ENCODE measurements at places on chromosomes 2 and 18. TPM values are rescaled to one million over a fixed set of nuclear protein-coding genes. Genes with fewer than 3 reads are reported as not detected.

GRCh38 chr2:34143149-34143548 is 544.0 kb upstream of the FAM98A start:
- H3K36me3 ChIP-seq: no peaks in the 10 kb centered on the region
- no peaks in the 10 kb centered on the region for H3K27me3 ChIP-seq
- no peak overlapping the region for H3K27ac ChIP-seq
- no peaks in the 10 kb centered on the region for H3K4me1 ChIP-seq

DNA sequence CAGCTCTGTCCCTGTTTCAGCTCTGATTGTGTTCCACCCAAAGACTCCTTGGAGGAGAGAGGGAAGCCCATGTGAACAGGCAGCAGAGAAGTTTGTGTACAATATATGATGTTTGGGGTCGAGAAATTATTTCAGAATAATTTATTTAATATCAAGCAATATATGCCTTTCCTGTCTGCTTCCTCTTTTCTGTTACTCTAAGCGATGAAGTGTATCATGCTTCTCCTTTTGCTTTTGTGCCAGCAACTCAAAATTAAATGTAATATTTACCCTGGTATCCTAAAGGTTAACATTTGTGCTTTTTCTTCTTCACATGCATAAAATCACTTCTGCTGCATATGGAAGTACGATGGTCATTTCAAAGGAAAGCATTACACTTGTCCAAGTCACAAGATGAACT is 2.4 kb upstream of the NTSR2 start:
- H3K36me3 ChIP-seq: no peaks in the 10 kb centered on the region
- H3K4me3 ChIP-seq: no peak overlapping the region
- H3K4me1 ChIP-seq: peaks cover 7% of the 10 kb centered on the region
- H3K27ac ChIP-seq: no peak overlapping the region

Gene SLC9A4
- total RNA-seq: 0.07 TPM

Gene CRYGC
- total RNA-seq: not detected

Gene RGPD3
- 0.20 TPM for total RNA-seq

Gene KRTCAP3
- 4.2 TPM for total RNA-seq
